ENCODE measurements at places on chromosomes 1 and 21.

DNA sequence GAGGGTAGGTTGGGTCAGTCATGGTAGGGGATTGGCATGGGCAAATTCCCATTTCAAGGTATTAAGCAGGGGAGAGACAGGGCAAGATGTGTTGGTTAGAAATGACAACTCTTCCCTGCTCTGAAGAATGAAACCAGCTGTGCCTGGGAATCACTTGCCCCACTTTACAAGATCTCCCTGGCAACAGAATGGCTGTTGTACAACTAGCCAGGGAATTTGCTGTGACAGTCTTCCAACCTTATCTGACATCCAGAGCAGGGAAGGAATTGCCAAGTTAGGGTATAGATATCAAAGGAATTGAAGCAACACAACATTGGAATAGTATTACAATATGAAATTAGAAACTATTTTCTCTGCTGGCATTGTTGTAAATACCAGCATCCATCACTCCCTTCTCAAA, 154.7 kb downstream of the CACNA1E start:
- DNase-seq: no peak

- no peak for DNase-seq
These were observed 1431.7 kb upstream of the B3GALT2 start for GRCh38 chr1:194618101-194618500.

- DNase-seq: no peak
These were observed 307.2 kb downstream of the HHIPL2 start for GRCh38 chr1:222240536-222241181.

GRCh38 chr21:42981214-42981523, 6.8 kb downstream of the PKNOX1 start:
- DNase-seq: no peak

- DNase-seq: no peak
These were observed 547.9 kb upstream of the ZP4 start for GRCh38 chr1:238438311-238439270.

GRCh38 chr1:42165511-42166210, 1.1 kb upstream of the GUCA2A start:
- no peak for DNase-seq

- DNase-seq: no peak
These were observed 13.7 kb upstream of the SLC44A3 start for GRCh38 chr1:94806441-94806871.

DNA sequence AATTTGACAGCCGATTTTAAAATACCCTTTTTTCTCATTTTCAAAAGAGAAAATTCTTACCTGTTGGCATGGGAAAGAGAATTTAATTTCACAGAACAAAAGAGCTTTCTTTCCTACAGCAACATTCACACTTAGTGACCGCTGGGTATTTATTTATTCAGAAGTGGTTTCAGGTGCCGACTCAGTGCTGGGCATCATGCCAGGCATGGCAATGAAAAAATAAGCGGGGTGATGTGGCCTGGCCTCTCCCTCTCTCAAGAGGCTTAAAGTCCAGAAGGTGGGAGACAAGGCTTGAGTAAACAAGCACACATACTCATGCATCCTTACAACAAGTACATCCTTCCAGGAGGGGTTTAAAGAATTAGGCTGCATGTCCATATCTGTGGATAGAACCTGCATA, 4.1 kb upstream of the PCP4 start:
- no peak for DNase-seq

GRCh38 chr21:33053951-33054350, 16.0 kb upstream of the OLIG1 start:
- DNase-seq: no peak

DNA sequence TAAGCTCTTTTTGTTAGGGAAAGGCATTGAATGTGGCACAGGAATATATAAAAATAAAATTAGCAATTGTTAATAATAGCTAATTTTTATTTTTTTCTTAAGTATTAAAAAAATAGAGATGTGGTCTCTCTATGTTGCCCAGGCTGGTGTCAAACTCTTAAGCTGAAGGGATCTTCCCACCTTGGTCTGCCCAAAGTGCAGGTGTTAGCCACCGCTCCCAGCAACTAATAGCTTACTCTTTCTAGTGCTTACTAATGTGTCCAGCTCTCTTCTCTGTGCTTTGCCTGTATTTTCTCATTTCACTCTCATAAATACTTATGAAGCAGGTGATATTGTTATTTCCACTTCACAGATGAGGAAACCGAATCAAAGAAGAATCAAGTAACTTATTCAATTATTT, 13.4 kb upstream of the IL24 start:
- no peak for DNase-seq

- no peak for DNase-seq
These were observed 37.3 kb downstream of the COL24A1 start for GRCh38 chr1:86119214-86119764.
